ENCODE measurements at places on chromosomes 12 and 14.

DNA sequence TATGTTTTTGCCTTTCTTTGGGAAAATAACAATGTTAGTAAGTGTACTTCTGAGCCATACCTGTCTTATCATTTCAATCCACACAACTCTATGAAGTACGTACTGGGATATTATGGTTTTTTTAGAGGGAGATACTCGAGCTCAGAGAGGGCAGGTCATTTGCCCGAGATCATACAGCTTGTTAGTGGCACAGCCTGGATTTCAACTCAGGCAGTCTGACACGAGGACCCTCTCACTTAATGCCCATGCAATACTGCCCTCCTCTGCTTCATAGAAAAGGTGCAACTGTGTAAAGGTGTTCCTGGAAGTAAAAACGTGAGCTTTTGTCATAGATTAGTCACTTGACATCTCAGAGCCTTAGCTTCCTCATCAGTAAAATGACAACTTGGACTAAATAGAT, 128.0 kb downstream of the NDUFA12 start:
- DNase-seq: no peak

DNA sequence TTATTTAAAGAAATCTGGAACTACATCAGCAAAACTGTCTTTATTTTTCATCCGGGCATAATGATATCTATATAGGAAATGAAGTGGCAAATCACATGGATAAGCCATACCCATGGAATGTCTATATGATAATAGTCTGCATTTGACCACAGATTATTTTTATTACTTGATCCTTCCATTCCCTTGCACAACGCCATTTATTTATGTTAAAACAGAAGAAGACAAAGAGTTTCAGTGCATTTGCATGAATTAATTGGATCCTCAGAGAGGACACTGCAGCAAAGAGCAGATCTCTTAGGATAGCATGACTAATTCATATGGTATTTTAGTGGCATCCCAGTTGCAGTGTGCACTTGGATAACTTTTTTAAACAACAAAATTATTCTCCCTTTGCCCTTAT, 345.0 kb downstream of the CCDC91 start:
- peak; percentile 6 for DNase-seq

DNA sequence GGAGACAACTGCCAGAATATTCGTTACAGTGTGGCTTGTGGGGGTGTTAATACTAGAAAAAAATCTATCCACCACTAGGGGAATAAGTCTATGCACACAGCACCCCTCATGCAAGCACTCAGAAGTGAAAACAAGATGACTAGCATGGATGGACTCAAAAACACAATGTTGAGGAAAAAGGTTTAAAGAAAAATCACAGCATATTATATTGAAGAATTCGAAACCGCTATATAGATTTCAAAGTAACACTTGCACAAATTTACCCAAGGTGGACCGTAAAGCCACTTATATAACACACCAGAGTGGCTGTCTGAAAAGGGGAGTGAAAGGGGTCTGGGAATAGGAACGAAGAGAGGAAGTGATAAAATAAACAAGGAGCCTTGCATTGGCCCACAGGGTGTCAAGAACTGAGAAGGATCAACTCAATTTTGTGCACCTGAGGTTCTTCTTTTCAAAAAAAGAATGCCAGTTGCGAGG, 544 bp downstream of the ABCD4 start:
- DNase-seq: peak; percentile 31

DNA sequence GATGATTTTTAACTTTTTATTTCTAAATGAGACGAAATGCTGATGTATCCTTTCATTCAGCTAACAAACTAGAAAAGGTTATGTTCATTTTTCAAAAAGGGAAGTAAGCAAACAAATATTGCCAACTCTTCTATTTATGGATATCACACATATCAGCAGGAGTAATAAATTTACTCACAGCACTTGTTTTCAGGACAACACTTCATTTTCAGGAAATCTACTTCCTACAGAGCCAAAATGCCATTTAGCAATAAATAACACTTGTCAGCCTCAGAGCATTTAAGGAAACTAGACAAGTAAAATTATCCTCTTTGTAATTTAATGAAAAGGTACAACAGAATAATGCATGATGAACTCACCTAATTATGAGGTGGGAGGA, 139.6 kb downstream of the HMGA2 start:
- no peak for DNase-seq

DNA sequence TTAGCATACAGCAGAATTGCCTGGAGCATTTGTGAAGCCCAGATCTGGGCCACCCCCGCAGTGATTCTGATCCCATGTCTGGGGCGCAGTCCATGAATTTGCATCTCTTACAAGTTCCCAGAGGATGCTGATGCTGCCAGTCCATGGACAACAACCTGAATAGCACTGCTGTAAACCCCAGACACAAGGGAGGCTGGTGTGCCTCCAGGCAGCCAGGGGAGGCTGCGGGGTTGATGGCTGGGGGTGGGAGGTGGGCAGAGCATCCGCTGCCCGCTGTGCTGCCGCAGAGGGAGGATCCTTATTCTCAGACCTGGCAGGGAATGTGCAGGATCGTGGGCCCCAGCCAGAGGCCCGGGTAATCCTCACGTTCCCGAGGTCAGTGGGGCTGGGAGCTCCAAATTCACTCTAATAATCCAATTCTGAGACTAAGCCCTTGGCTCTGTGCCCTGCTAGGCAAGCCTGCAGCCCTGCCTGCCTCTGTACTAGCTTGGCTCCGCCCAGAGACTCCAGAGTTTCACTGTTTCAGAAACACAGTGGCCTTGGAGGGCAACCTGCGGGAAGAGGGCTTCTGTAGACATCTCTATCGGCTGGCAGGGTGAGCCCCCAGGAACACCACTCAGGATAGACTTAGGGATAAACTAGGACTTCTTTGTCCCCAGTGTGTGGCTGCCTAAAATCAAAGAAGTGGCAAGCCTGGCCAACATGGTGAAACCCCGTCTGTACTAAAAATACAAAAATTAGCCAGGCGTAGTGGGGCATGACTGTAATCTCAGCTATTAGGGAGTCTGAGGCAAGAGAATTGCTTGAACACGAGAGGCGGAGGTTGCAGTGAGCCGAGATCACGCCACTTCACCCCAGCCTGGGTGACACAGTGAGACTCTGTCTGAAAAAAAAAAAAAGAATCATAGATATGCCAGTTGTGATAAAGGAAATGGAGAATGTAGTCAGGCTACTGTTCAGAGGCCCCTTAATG, 17.8 kb upstream of the MLEC start:
- DNase-seq: peak; percentile 29

DNA sequence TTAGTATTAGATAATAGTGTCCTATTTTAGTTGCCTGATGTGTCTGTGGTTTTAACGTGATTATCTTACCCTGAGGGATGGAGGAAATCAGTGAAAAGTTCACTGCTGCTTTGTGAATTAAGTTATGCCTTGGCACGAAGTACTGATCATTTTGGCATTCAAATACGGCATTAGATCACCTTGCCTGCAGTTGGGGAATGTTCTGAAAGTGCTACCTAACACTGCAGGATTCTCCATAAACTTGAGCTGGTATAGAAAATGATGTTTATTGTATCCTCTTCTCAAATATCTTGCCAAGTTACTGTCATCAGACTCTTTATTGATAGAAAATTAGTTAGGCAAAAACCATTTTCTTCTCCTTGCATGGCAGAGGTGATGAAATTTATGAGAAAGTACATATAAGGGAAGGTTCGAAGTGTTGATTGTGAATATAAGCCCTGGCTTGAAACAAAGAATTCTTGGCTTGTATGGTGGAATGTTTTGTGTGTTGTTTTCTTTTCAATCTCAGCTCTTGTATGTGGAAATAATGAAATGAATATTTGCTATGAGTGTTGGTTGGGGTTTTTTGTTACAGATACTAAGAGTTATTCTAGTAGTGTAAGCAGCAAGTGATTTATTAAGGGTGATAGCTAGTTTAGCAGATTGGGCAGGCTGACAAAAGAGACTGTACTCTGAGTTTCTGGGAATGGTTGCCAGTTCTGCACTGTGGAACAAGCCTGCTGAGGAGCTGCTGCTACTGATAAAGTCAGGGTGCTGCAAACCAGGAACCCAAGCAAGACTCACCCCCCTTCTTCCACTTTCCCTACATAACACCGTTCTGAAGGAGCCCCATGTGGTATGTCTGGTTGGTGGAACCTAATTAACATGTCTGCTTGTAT, 448.3 kb downstream of the PCNX1 start:
- DNase-seq: peak; percentile 54

DNA sequence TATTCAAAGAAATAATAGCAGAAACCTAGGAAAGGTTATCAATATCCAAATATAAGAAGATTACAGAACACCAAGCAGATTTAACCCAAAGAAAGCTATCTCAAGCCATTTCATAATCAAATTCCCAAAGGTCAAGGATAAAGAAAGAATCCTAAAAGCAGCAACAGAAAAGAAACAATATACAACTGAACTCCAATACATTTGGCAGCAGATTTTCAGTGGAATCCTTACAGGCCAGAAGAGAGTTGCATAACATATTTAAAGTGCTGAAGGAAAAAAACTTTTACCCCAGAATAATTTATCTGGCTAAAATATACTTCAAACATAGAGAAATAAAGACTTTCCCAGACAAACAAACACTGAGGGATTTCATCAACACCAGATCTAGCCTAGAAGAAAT, 54.3 kb downstream of the DENND5B start:
- no peak for DNase-seq

GRCh38 chr14:105581551-105582341, 55.4 kb downstream of the TMEM121 start:
- no peak for DNase-seq

- DNase-seq: no peak
These were observed 11.3 kb downstream of the PLD4 start for GRCh38 chr14:104935955-104936354.

- no peak for DNase-seq
These were observed 349.7 kb downstream of the ATP23 start for GRCh38 chr12:58291106-58291505.

DNA sequence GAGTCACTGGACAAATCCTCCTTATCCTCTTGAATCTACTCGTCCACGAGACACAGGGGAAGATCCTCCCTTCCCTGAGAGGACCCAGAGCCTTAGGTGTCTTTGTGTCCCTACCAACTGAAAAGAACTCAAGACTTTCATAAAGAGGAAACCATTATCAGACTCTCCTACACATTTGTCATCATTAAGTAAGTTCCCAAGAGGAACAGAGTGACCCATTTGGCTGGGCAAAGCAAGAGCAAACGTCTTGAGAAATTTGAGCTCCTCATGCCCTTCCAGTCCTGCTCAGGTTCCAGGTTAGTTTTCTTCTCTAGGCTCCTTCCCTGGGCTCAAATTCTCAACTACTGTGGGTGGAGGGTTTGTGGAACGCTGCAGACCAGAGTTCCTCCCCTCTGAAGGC, 5.7 kb downstream of the MLF2 start:
- no peak for DNase-seq

DNA sequence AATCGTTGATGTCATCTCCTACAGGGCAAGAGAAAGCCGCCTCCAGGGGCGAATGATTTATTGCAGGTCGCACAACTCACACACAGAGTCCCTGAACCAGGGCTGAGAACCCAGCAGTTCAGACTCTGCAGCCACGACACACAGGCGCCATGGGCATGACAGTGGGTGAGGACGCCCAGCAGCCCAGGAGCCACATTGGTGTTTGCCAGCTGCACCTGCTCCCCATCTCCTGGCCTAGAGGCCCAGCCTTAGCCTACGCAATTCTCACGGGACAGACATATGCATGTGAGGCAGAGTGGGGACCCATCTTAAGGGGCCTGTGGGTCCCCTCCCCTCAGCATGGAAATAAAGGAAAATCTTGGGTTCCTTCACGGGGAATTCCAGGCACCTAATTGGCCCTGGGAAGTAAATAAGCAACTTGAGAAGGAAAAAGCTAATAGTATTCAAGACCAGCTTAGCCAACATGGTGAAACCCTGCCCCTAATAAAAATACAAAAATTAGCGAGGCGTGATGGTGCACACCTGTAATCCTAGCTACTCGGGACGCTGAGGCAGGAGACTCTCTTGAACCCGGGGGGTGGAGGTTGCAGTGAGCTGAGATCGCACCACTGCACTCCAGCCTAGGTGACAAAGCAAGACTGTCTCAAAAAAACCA, 69.3 kb downstream of the RIMBP2 start:
- DNase-seq: no peak

DNA sequence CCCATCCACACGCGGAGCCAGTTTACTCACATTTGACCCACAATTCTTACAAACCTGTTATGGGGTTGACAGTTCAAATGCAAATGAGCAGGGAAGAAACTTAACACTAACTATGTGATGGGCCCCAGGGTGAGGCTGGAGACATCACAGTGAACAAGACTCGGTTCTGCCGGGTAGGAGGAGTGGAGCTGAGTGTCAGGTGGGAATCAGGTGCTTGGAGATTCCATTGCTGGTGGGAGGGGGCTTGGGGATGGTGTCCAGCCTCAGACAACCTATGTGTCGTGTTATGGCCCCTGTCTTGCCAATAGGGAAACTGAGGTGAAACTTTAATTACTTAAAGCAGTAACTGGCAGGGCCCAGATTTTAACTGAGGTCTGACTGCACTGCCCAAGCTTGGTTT, 41.9 kb downstream of the BEGAIN start:
- no peak for DNase-seq

GRCh38 chr12:117124421-117125271, 25.4 kb upstream of the TESC start:
- DNase-seq: no peak

DNA sequence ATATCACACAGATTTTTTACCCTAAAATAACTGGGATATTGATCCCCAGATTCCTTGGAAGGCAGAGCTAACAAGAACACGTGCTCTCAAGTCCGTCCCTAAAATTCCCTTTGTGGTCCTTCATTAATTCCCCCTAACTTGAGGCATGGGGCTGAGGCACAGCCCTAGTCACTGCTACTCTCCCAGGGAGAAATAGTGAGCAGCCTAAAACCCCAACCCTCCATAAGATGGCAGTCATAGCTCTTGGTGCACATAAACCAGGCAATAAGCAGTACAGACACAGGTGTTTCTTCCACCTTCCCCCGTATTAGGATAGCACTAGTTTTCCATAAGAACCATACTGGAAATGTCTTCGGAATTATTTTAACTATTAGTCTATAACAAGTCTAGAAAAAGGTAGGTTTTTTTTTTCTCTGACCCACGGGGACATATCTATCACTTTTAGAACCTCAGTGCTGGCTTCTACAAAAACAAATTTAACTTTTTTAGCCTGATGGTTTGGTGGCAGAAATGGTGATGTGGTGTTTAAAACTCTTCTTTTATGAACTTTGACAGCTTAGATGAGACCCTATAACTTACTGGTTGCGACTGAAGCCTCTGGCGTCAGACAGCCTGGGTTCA, 3.1 kb upstream of the ARHGEF40 start:
- no peak for DNase-seq

GRCh38 chr12:48109424-48109823, 3.5 kb upstream of the SENP1 start:
- DNase-seq: no peak

DNA sequence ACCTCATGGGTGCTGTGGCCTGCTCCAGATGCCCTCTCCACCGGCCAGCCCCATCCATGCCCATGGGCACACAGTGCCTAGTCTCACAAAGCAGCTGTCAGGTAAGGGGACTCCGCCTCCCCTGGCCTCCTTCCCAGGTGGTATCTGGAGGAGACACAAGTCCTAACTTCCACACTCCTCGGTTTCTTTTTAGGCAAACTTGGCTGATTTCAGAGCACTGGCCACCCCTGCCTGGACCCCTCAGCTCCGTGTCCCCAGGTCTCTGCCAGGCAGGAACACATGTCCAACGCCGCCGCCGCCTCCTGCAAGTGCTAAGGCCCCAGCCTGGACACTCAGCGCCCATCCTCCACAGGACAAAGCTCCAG, 324.1 kb upstream of the DIO3 start:
- DNase-seq: no peak
